Activated CD4-positive, CD25-positive, alpha-beta regulatory T cell treated with anti-CD3 and anti-CD28 coated beads, Interleukin-2, amount 50 U/mL, for 24 hours (primary cell): ENCODE measurements at places on chromosomes 7 and 10.

- ATAC-seq, result no peak
Measured at GRCh38 chr10:133110133-133110532, 22.4 kb downstream of the ADGRA1 start.

- ATAC-seq, result no peak
Measured at GRCh38 chr7:26046150-26046549, 105.8 kb upstream of the NFE2L3 start.

GRCh38 chr7:31362401-31362800, 21.9 kb upstream of the NEUROD6 start:
- no peak for ATAC-seq

DNA sequence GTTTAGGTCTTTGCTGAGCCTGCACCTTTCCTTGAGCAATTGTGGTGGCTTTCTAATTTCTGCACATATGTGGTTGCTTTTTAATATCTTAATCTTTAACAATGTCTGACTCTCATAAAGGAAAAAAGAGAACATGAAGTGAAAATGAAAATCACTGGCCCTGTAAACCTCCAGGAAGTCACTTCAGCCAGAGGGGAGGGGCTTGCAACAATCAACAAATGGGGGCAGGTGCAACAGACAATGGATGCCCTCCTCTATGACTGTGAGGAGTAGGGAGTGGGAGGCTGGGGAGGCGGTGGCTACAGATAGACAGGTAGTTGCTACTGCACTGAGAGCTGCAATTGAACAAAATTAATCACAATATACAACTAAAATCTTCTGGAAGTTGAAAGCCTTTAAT, 1377.4 kb downstream of the XPNPEP1 start:
- ATAC-seq, result no peak

DNA sequence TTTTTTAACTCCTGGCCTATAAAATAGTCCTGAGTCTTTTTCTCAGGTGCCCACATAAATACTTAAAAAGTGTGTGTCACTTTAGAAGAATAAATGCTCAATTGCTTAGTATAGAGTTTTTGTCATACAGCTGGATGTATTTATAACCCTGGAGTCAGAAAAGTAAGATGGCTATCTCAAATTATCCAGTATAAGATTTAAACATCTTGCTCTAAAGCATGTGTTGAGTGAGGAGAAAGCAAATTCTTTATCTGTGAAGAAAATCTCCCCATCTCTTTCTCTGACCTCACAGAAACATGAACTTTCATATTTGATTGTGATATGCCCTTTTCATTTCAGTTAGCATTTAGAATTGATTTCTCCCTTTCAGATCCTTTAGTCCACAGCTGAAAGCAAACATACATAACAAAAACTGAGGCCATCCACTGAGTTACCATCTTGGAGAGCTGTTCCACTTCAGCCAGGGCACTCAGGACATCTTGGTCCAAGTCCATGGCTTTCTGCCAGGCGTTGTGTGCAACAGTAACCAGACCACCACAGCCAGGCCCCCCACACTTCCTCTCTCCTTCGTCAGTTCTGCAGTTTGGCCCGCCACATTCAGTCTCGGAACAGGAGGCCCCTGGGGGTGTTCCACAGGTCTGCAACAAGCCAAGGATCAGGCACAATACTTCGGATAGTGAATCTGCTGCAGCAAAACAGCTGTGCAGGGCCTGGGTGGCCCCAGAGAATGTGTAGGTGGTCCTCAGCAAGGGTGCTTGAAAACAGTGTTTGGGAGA, 40.9 kb downstream of the DLD start:
- ATAC-seq, result no peak
